ENCODE measurements at places on chromosomes 13 and 19. TPM values are rescaled to one million over a fixed set of nuclear protein-coding genes. Genes with fewer than 3 reads are reported as not detected.

CBARP gene
- total RNA-seq: 0.88 TPM

SLC25A42 gene
- 6.2 TPM for total RNA-seq

PNMA8B gene
- total RNA-seq: not detected

HS6ST3 gene
- total RNA-seq: not detected

ZNF582 gene
- total RNA-seq: 0.68 TPM

COX7A1 gene
- 6.1 TPM for total RNA-seq

PCP2 gene
- total RNA-seq: not detected

HRC gene
- under 0.01 TPM for total RNA-seq

TNFRSF19 gene
- total RNA-seq: 44.5 TPM

TMEM238 gene
- total RNA-seq: not detected

SHC2 gene
- total RNA-seq: not detected

ZNF525 gene
- total RNA-seq: 11.5 TPM

RASIP1 gene
- 1.9 TPM for total RNA-seq

ITGBL1 gene
- 57.1 TPM for total RNA-seq

DMAC2 gene
- total RNA-seq: 66.9 TPM

SPPL2B gene
- total RNA-seq: 12.1 TPM

MUC16 gene
- not detected for total RNA-seq

DPY19L3 gene
- 7.9 TPM for total RNA-seq

PRKCSH gene
- total RNA-seq: 88.3 TPM

FAM83E gene
- total RNA-seq: not detected
